ENCODE measurements at places on chromosomes 4 and X. TPM values are rescaled to one million over a fixed set of nuclear protein-coding genes. Genes with fewer than 3 reads are reported as not detected.

The GYPE gene
- total RNA-seq: 2.5 TPM

The PLS3 gene
- 136 TPM for total RNA-seq

The COX7B2 gene
- not detected for total RNA-seq

The TAF9B gene
- 12.4 TPM for total RNA-seq

The P2RY8 gene
- total RNA-seq: not detected

The PNMA3 gene
- not detected for total RNA-seq

The OPN1LW gene
- not detected for total RNA-seq

- H3K4me3 ChIP-seq: no peak overlapping the region
- no peaks in the 10 kb centered on the region for H3K27me3 ChIP-seq
- peaks cover 13% of the 10 kb centered on the region for H3K4me1 ChIP-seq
- DNase-seq: peak; percentile 76
These were observed 10.4 kb downstream of the SLC9B1 start for GRCh38 chr4:103008875-103009729.

- no peaks in the 10 kb centered on the region for H3K27me3 ChIP-seq
- H3K4me1 ChIP-seq: peaks cover 14% of the 10 kb centered on the region
- no peaks in the 10 kb centered on the region for H3K36me3 ChIP-seq
- H3K27ac ChIP-seq: no peak overlapping the region
- no peak overlapping the region for H3K4me3 ChIP-seq
These were observed 164.0 kb upstream of the RASGEF1B start for GRCh38 chr4:81635739-81636138.

DNA sequence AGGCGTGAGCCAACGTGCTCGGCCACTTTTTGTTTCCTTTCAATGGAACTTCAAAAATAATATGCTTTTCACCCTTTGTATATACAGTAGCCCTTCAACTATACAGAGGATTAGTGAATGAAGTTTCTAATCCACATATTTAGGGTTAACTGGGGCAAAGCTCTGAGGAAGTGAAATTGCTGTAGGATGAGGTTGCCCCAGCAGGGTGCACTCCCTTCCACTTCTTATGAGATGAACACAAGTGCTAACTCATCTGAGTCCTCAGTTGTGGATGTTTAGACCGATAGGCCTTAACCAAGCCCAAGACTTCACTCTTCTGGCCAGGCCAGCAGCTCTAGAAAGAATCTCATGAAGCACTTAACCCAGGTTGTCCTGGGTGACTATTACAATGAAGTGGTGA is 29.1 kb upstream of the CT55 start:
- H3K27ac ChIP-seq: no peak overlapping the region
- no peaks in the 10 kb centered on the region for H3K27me3 ChIP-seq
- no peaks in the 10 kb centered on the region for H3K4me1 ChIP-seq
- H3K4me3 ChIP-seq: no peak overlapping the region

DNA sequence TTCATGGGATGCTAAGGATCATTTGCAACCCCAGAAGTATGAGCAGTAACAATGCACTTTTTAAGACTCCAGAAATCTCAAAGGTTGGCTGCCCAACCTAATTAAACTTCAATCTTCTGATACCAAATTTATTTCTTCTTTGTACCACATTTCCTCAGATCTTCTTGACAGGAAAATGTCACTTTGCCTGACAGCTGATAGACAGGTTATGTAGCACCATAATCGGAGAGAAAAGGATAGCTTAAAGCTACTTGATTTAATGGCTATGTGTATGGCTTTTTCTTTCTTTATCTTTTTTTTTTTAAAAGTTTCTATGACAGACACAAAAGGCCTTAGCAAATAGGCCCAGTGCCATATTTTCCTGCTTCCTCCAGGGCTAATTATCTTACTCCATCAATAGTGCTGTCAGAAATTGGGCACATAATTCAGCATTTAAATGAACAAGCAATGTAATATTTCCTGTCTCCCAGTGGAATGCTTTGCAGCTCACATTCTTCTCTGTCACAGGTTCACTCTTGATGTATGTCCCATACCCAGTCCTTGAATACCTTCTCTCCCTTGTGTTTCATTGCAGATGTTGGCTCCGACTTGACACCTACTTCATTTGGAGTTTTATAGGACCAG is 795.7 kb downstream of the ADGRL3 start:
- H3K27me3 ChIP-seq: no peaks in the 10 kb centered on the region
- no peaks in the 10 kb centered on the region for H3K36me3 ChIP-seq
- H3K4me3 ChIP-seq: no peak overlapping the region
- DNase-seq: no peak

DNA sequence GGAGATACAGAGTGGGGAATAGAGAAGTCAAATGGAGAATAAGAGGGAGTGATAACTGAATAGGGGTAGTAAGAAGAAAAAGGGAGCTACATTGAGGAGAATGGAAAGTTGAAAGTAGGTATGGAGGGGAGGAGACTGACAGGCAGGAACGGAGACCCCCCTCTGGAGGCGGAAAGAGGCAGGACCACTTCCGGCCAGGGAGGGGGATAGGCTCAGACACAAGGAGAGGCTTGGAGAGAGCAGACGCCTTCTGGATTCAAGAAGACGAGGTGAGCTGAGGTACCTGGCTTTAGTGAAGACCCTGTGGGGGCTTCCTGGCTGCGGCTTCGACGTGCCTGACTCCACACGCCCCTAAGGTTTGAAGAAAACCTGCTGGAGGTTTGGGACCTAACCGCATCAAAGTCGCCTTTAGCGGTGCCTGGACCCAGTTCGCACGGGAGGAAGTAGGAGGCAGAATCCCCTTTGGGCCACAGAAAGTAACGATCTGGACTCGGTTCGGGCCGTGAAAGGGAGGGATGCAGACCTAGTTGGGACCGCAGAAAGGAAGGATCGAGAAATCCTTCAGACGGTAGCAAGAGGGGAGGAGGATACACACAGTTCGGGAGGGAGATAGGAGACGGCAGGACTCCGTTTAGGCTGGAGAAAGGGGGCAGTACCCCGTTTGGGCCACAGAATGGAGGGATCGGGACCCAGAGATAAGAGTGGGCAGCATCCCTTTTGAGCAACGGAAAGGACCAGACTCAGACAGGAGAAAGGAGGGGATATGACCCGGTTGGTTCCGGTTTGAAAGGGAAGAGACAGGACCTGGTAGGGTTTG is at the start of gene TRO:
TSS of gene TRO (plus strand) at position 215 of the 817 bp plus-strand sequence. CDS start 1,423 bp downstream, outside the sequence.
- no peak within 1 kb of the TSS for H3K27ac ChIP-seq
- H3K4me1 ChIP-seq: no peaks in the 10 kb centered on the region
- peak within 1 kb of the TSS; percentile 86 for H3K4me3 ChIP-seq
- no peaks in the 10 kb centered on the region for H3K36me3 ChIP-seq
- DNase-seq: peak; percentile 26

GRCh38 chr4:110609044-110609750 is 13.7 kb downstream of the PITX2 start:
- peak; percentile 8 for DNase-seq
- H3K27ac ChIP-seq: no peak overlapping the region
- no peak overlapping the region for H3K4me3 ChIP-seq
- peaks cover 12% of the 10 kb centered on the region for H3K27me3 ChIP-seq
- H3K36me3 ChIP-seq: no peaks in the 10 kb centered on the region

GRCh38 chr4:100721490-100721889 is 203.7 kb upstream of the EMCN start:
- no peaks in the 10 kb centered on the region for H3K4me1 ChIP-seq
- H3K27me3 ChIP-seq: no peaks in the 10 kb centered on the region
- H3K36me3 ChIP-seq: no peaks in the 10 kb centered on the region
- no peak for DNase-seq
- H3K27ac ChIP-seq: no peak overlapping the region
- H3K4me3 ChIP-seq: no peak overlapping the region

- H3K27ac ChIP-seq: no peak overlapping the region
- H3K36me3 ChIP-seq: no peaks in the 10 kb centered on the region
- H3K27me3 ChIP-seq: no peaks in the 10 kb centered on the region
- H3K4me3 ChIP-seq: no peak overlapping the region
- DNase-seq: no peak
These were observed 11.5 kb downstream of the LNX1 start for GRCh38 chr4:53579826-53580225.

GRCh38 chr4:25368315-25368714 is 8.7 kb upstream of the ANAPC4 start:
- no peak for DNase-seq
- H3K4me1 ChIP-seq: no peaks in the 10 kb centered on the region
- no peaks in the 10 kb centered on the region for H3K36me3 ChIP-seq
- H3K27ac ChIP-seq: no peak overlapping the region

Data from GM23248 (cell line).